ENCODE measurements at places on chromosomes 11 and 22.
A peak's percentile ranks its signal among the peaks of the same experiment; 100 is the strongest.

- no peak for DNase-seq
- no peaks in the 10 kb centered on the region for H3K36me3 ChIP-seq
- no peak overlapping the region for H3K27ac ChIP-seq
Observed at GRCh38 chr11:97963528-97964331, 1057.0 kb upstream of the CNTN5 start.

- H3K27me3 ChIP-seq, result no peaks in the 10 kb centered on the region
- no peak overlapping the region for H3K27ac ChIP-seq
- no peak for DNase-seq
- H3K4me3 ChIP-seq, result no peak overlapping the region
- H3K4me1 ChIP-seq, result no peaks in the 10 kb centered on the region
- H3K36me3 ChIP-seq, result no peaks in the 10 kb centered on the region
Observed at GRCh38 chr11:55106391-55106790, 155.6 kb upstream of the TRIM48 start.

- no peak overlapping the region for H3K4me3 ChIP-seq
- no peak overlapping the region for H3K27ac ChIP-seq
- no peaks in the 10 kb centered on the region for H3K27me3 ChIP-seq
Observed at GRCh38 chr11:77823775-77824174, 2.8 kb downstream of the AAMDC start.

GRCh38 chr22:29484642-29485041 lies 4.6 kb downstream of the NEFH start:
- H3K4me3 ChIP-seq, result no peak overlapping the region
- peaks cover 13% of the 10 kb centered on the region for H3K27me3 ChIP-seq
- no peaks in the 10 kb centered on the region for H3K36me3 ChIP-seq
- peaks cover 4% of the 10 kb centered on the region for H3K4me1 ChIP-seq
- no peak overlapping the region for H3K27ac ChIP-seq

DNA sequence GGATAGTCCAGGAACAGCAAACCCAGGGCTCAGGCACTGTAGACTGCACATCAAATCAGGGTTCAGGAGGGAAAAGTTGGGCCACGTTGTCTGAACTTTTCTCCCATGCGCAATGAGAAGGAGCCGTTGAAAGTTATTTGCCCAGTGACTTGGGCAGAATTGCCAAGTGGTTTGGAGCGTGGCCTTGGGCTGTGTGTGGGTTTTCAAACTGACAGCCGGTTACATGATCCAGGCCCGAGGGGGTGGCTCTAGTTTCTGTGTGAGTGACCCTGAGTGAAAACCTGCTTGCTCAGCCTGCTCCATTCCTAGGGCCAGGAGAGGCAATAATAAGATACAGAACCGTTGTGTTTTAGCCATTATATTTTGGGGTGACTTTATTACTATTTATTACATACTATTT lies 20.3 kb downstream of the MB start:
- no peaks in the 10 kb centered on the region for H3K27me3 ChIP-seq
- H3K36me3 ChIP-seq, result no peaks in the 10 kb centered on the region
- no peaks in the 10 kb centered on the region for H3K4me1 ChIP-seq
- no peak overlapping the region for H3K4me3 ChIP-seq
- no peak for DNase-seq
- no peak overlapping the region for H3K27ac ChIP-seq

- DNase-seq, result no peak
- no peaks in the 10 kb centered on the region for H3K4me1 ChIP-seq
- H3K36me3 ChIP-seq, result no peaks in the 10 kb centered on the region
- no peak overlapping the region for H3K27ac ChIP-seq
- H3K4me3 ChIP-seq, result no peak overlapping the region
- peaks cover 21% of the 10 kb centered on the region for H3K27me3 ChIP-seq
Observed at GRCh38 chr11:10350334-10350733, 45.5 kb downstream of the ADM start.

DNA sequence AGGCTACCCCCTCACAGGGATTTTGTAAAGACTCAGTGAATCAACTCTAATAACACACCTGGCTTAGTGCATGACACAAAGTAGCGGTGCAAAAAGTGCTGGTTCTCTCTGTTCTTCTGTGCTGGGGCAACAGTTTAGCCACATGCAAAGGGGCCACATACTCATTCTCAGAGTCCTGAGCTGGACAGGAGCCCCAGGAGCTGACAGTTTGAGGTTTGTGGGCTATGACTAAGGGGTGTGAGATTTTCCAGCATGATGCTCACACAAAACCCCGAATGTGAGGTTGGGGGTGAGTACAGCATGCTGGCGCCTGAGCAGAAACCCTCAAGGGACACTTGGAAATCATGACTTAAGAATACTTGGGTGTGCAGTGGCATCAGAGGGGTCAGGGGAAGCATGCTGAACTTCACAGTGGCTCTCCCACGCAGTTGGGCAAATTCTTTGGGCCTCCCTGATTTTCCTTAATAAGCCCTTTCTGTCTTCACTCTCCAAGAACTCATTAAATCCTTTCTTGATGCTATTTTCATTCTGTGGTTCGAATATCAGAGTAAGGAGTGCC lies 31.0 kb downstream of the TMPRSS5 start:
- no peak overlapping the region for H3K4me3 ChIP-seq
- no peaks in the 10 kb centered on the region for H3K36me3 ChIP-seq
- no peaks in the 10 kb centered on the region for H3K27me3 ChIP-seq
- H3K4me1 ChIP-seq, result peaks cover 30% of the 10 kb centered on the region

DNA sequence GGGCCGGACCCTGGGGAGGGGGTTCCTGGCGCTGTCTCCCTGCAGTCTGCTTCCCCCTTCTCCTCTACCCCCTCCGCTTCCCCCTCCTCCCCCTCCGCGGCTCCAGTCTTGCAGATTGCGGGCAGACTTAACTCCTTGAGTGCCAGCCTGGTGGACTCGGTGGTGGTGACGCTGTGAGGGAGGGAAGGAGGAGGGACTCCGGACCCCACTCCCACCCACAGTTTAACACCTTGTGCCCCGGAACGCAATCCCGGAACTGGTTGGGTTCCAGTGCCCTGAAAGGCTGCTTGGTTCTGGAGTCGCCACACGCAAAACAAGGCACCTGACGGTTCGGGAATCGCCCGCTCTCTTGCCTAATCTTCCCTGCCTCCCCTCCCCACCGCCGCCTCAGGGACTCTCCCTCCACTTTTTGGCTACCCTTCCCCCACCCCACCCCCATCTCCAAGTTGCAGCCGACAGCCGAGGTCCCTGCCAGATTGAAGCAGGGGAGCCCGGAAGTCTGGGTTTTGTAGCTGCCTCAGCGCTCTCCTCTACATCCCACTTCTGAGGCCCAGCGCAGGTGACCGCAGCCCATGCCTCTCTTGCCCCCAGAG lies 3.9 kb upstream of the BCL9L start:
- peak; percentile 67 for DNase-seq
- H3K4me3 ChIP-seq, result peak overlapping the region; percentile 84
- H3K27ac ChIP-seq, result peak overlapping the region; percentile 87
- peaks cover 34% of the 10 kb centered on the region for H3K4me1 ChIP-seq
- H3K27me3 ChIP-seq, result no peaks in the 10 kb centered on the region

- peaks cover 37% of the 10 kb centered on the region for H3K4me1 ChIP-seq
- no peak overlapping the region for H3K4me3 ChIP-seq
- no peak for DNase-seq
- no peaks in the 10 kb centered on the region for H3K36me3 ChIP-seq
- no peak overlapping the region for H3K27ac ChIP-seq
- H3K27me3 ChIP-seq, result no peaks in the 10 kb centered on the region
Observed at GRCh38 chr11:73156686-73157085, 14.6 kb upstream of the FCHSD2 start.

DNA sequence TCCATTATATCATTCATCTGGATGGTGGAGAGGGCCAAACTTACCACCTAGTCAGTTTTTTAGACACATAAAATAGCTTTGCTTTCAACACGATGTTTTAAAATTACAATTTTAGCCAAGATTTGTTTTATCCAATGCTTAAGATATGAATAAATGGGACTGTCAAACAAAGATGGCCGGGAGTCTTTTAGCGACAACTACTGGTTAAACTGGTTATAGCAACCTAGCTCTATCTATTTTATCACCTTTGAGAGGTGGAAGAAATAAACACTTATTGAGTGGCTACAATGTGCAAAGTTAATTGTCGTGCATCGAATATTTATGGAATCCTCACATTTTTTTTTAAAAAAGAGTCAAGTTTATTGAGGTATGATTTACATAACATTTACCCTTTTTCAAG lies 279.8 kb downstream of the MIAT start:
- no peaks in the 10 kb centered on the region for H3K27me3 ChIP-seq
- no peak for DNase-seq
- no peaks in the 10 kb centered on the region for H3K4me1 ChIP-seq
- no peak overlapping the region for H3K27ac ChIP-seq
- H3K36me3 ChIP-seq, result no peaks in the 10 kb centered on the region

- H3K27me3 ChIP-seq, result peaks cover 28% of the 10 kb centered on the region
- H3K36me3 ChIP-seq, result no peaks in the 10 kb centered on the region
- no peak overlapping the region for H3K27ac ChIP-seq
- no peak overlapping the region for H3K4me3 ChIP-seq
Observed at GRCh38 chr11:75591371-75591770, 29.3 kb downstream of the SERPINH1 start.

DNA sequence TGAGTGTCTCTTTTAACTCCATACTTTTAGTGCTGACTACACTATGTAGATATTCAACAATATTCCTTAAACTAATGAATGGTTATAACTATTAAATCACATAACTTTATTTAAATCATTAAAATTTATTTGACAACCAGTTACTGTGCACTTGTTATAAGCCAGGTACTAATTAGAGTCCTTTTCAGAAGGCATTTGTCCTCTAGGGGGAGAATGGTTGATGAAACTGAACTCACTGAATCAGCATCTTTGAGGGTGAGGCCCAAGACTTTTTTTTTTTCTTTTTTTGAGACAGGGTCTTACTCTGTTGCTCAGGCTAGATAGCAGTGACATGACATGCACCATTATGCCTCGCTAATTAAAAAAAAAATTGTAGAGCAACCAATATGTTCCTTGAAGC lies 515.6 kb upstream of the CCDC90B start:
- no peak for DNase-seq
- no peak overlapping the region for H3K27ac ChIP-seq
- no peak overlapping the region for H3K4me3 ChIP-seq
- H3K4me1 ChIP-seq, result no peaks in the 10 kb centered on the region

- no peak overlapping the region for H3K4me3 ChIP-seq
- H3K27ac ChIP-seq, result no peak overlapping the region
- no peaks in the 10 kb centered on the region for H3K36me3 ChIP-seq
- DNase-seq, result no peak
- no peaks in the 10 kb centered on the region for H3K4me1 ChIP-seq
Observed at GRCh38 chr11:94521684-94522083, 9.4 kb downstream of the C11orf97 start.

GRCh38 chr22:28052825-28053269 lies 133.8 kb upstream of the PITPNB start:
- H3K36me3 ChIP-seq, result no peaks in the 10 kb centered on the region
- no peaks in the 10 kb centered on the region for H3K4me1 ChIP-seq
- DNase-seq, result no peak
- no peak overlapping the region for H3K4me3 ChIP-seq
- no peak overlapping the region for H3K27ac ChIP-seq

- H3K27ac ChIP-seq, result no peak overlapping the region
- no peak for DNase-seq
- H3K27me3 ChIP-seq, result no peaks in the 10 kb centered on the region
- H3K4me1 ChIP-seq, result peaks cover 64% of the 10 kb centered on the region
- H3K4me3 ChIP-seq, result no peak overlapping the region
Observed at GRCh38 chr22:23223569-23224317, 43.4 kb downstream of the BCR start.

DNA sequence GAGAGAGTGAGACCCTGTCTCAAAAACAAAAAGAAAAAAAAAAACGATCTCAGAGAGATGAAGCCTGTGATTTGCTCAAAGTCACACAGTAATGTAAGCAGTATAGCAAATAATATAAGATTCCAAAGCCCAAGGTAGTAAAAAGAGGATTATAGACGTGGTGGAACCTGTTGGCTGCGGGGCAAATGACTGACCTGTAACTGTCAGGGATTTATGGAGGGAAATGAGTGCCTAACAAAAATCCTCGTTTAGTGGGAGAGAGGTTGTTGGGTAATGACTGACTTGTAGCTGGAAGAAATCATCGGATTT lies 723 bp upstream of the CLP1 start:
- peaks cover 30% of the 10 kb centered on the region for H3K36me3 ChIP-seq
- H3K27me3 ChIP-seq, result no peaks in the 10 kb centered on the region
- peak overlapping the region; percentile 60 for H3K27ac ChIP-seq
- H3K4me1 ChIP-seq, result peaks cover 26% of the 10 kb centered on the region

DNA sequence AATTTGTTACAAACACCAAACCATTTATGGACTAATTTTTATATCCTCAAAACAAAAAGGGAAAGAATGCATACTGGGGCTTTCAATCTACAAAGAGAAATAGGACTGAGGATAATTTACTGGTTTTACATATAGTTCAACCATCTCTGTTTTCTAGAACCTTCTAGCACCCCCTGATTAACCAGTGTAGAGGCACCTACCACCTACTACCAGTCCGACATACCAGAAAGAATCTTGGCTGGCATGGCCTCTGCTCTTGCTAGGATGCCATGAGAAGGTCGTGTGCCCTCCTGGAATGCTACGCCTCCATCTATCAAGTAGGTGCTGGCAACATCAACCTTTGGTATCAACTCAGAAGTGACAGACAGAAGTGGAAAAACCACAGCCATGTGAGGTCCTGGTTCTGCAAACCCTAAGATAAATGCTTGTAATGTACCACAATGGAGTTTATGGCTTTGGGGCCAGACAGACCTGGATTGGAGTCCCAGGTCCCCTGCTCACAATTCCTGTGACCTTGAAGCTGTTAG lies 28.2 kb downstream of the MYH9 start:
- H3K36me3 ChIP-seq, result peaks cover 59% of the 10 kb centered on the region
- H3K27me3 ChIP-seq, result no peaks in the 10 kb centered on the region
- peaks cover 79% of the 10 kb centered on the region for H3K4me1 ChIP-seq
- no peak for DNase-seq

GRCh38 chr11:73334384-73335203 lies 26.5 kb downstream of the ARHGEF17 start:
- no peak overlapping the region for H3K4me3 ChIP-seq
- H3K4me1 ChIP-seq, result peaks cover 4% of the 10 kb centered on the region
- H3K36me3 ChIP-seq, result no peaks in the 10 kb centered on the region
- H3K27me3 ChIP-seq, result peaks cover 5% of the 10 kb centered on the region
- no peak overlapping the region for H3K27ac ChIP-seq

DNA sequence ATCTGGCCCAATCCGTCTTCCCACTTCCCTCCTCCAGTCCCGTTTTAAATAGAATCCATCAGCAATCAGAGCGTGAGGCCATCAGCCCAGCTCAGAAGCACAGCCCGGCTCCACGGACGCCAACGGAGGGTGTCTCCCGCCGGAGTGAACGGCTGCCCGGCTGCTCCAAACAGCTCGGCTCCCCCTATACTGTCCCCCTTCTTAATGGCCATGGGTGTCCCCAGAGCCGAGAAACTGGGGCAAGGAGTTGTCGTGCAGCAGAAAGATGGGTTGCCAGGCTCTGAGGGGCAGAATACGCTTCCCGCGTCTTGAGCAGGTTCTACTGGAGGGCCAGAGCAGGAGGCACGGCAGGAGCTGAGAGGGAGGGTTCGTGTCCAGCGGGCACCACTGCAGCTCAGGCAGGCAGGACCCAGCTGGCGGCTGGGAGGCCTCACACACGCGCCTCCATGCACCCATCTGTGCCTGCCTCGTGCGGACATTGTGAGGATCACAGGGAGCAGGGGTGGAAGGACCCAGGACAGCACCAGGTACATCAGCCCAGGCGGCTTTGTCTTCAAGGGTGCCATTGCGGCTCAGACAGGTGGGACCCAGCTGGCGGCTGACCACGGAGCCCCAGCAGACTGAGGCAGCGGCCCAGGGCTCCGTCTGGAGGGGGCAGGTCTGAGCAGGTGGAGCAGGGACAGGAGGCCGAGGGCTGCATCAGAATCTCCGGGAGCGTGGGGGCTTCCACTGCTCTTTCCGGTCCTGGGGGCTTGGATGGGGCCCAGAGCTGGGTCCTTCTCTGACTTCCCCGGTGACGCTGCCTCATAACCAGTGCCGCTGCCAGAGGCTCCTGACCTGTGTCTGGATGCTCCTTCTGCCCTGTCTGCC lies 882.7 kb downstream of the BRD1 start:
- no peaks in the 10 kb centered on the region for H3K4me1 ChIP-seq
- H3K27me3 ChIP-seq, result no peaks in the 10 kb centered on the region
- H3K4me3 ChIP-seq, result no peak overlapping the region
- H3K27ac ChIP-seq, result no peak overlapping the region
- no peak for DNase-seq

All from activated T-helper 2 cell treated with anti-CD3 and anti-CD28 coated beads, Interferon-gamma antibody, Interleukin-2, Interleukin-4, amounts not matched to agents 10 μg/mL and 5 μg/mL and 100 μg/mL, durations not matched to agents 14 hours and 24 hours and 36 hours (primary cell).